Large intestine (tissue), 12 donors: ENCODE measurements at places on chromosomes 2 and 18. TPM values are rescaled to one million over a fixed set of nuclear protein-coding genes. Genes with fewer than 3 reads are reported as not detected.

- H3K4me1 ChIP-seq = no peaks in the 10 kb centered on the region
- H3K36me3 ChIP-seq = no peaks in the 10 kb centered on the region
- no peak overlapping the region for H3K27ac ChIP-seq
- no peak for DNase-seq
- no peak overlapping the region for H3K4me3 ChIP-seq
- no peaks in the 10 kb centered on the region for H3K27me3 ChIP-seq
Measured at GRCh38 chr2:123002660-123003248, 1022.3 kb upstream of the CNTNAP5 start.

RTP5 gene
- polyA plus RNA-seq = 0.07 TPM

CAPN14 gene
- polyA plus RNA-seq = 0.13 TPM

DNA sequence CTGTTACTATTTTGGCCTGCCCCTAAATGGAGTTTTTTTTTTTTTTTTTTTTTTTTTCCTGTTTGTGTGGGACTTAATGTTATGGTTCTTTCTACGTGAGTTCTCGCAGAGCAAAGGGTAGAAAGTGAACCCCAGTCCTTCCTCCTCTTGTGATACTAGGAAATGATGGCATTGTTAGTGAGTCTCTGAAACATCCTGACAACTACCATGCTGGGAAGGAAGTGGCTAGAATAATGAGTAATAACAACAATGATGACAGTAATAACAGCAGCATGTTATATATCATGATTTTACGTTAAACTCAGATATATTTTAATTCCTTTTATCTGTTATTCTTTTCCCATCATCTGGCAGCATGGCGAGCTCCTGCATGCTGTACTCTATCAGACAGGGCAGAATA lies 216.2 kb upstream of the LINC00305 start:
- H3K27ac ChIP-seq = no peak overlapping the region
- H3K27me3 ChIP-seq = no peaks in the 10 kb centered on the region
- no peaks in the 10 kb centered on the region for H3K36me3 ChIP-seq
- H3K4me3 ChIP-seq = no peak overlapping the region

CXCR1 gene
- polyA plus RNA-seq = 0.01 TPM

DNA sequence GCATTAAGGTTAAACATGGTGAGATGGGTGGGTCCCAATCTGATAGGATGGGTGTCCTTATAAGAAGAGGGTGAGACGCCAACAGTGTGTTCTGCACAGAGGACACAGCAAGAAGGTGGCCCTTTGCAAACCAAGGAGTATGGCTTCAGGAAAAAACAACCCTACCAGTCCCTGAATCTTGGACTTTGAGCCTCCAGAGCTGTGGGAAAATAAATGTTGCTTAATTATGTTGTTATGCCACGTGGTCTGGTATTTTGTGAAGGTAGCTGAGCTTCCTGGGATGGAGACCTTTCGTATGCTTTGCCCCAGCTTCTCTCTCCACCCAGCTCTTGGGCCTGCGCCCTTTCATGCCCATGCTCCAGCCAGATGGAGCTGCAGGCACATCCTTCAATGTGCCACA lies 114.2 kb upstream of the EPC2 start:
- no peak overlapping the region for H3K27ac ChIP-seq
- H3K27me3 ChIP-seq = no peaks in the 10 kb centered on the region
- DNase-seq = peak; percentile 39
- no peaks in the 10 kb centered on the region for H3K36me3 ChIP-seq
- no peaks in the 10 kb centered on the region for H3K4me1 ChIP-seq

SP140 gene
- polyA plus RNA-seq = 2.2 TPM

RTKN gene
- polyA plus RNA-seq = 105 TPM

DNA sequence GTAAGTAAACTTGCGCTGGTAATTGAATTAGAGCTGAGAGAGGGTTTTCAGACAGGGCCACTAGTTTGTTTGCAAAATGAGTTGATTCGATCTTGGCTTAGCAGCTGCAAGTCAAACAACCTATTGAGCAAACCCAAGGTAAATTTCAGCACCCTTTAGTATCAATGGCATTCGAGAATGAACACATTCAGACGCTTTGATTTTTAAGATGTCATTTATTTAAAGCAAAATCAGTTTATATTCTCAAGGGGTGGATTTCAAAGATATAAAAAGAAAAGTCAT lies 44.2 kb downstream of the TGIF1 start:
- no peaks in the 10 kb centered on the region for H3K36me3 ChIP-seq
- H3K4me3 ChIP-seq = no peak overlapping the region
- no peak for DNase-seq
- peaks cover 6% of the 10 kb centered on the region for H3K4me1 ChIP-seq
- no peak overlapping the region for H3K27ac ChIP-seq

DNA sequence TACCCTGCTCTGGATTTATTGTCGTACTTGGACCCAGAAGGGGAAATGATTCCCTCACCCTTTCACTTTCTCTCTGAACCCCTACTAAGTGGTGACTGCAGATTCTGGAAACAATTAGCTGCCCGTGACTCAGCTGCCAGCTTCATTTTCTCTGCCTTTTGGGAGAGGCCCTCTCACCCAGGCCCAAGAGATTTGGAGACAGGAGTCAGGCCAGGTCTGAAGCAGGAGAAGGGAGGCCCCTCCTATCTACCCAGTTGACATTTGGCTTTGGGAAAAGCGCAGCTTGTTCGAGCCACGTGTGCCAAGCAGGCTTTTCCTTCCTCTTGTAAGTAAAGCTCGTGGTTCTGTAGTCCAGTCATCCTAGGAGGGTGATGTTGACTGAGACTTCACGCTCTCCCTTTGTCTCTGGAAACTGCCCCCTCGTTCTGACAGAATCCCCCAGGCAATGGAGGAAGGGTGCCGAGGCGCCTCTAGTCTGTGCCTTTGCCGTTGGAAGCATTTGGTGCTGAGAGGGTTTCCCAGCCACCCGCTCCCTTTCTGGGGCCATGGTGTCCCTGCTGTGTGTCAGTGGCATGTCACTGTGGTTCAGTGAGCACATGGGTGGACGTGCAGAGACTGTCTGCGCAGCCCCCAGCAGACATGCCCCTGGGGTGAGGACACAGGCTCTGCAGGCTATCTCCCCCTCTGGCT lies 8.6 kb downstream of the OXER1 start:
- no peak for DNase-seq
- no peaks in the 10 kb centered on the region for H3K4me1 ChIP-seq
- H3K27ac ChIP-seq = no peak overlapping the region
- H3K27me3 ChIP-seq = no peaks in the 10 kb centered on the region
- peaks cover 21% of the 10 kb centered on the region for H3K36me3 ChIP-seq

DNA sequence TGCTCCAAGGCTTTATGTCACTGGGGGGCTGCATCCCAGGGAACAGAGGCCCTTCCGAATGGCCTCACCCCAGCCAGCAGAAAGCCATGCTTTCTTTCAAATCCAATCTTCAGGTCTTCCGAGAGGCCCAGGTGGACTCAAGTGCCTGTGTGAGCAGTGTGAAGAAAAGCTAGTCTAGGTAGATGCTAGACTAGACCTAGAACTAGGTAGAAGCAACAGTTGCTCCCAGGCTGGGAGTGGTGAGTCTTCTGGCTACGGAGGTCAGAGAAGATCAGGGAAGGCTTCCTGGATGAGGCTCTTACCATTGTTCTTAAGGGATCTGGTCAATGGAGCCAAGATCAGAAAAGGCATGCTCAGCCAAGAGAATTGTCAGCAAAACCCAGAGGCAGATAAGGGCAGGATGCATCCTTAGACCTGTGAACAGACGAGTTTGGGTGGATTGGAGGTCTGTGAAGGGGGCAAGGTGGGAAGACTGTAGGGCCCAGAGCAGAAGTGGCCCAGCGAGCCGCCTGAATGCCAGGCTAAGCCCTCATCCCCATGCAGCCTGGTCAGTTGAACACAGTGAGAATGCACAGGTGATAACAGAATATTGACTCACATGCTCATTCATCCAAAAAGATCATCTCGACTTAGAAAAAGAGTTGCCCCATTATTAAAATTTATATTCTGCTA lies 110.8 kb downstream of the SMAD7 start:
- DNase-seq = no peak
- no peak overlapping the region for H3K27ac ChIP-seq

ALK gene
- 1.5 TPM for polyA plus RNA-seq

MAPK4 gene
- polyA plus RNA-seq = 1.5 TPM

- DNase-seq = no peak
- H3K27ac ChIP-seq = no peak overlapping the region
- no peaks in the 10 kb centered on the region for H3K4me1 ChIP-seq
- H3K36me3 ChIP-seq = no peaks in the 10 kb centered on the region
- no peak overlapping the region for H3K4me3 ChIP-seq
Measured at GRCh38 chr18:59663096-59663495, 34.1 kb downstream of the CCBE1 start.

GRCh38 chr18:58958628-58959027 lies 94.0 kb downstream of the ZNF532 start:
- DNase-seq = peak; percentile 31
- H3K27me3 ChIP-seq = no peaks in the 10 kb centered on the region
- H3K36me3 ChIP-seq = peaks cover 35% of the 10 kb centered on the region
- no peak overlapping the region for H3K4me3 ChIP-seq
- no peak overlapping the region for H3K27ac ChIP-seq

- peaks cover 34% of the 10 kb centered on the region for H3K27me3 ChIP-seq
- no peak for DNase-seq
- H3K4me3 ChIP-seq = no peak overlapping the region
- no peak overlapping the region for H3K27ac ChIP-seq
Measured at GRCh38 chr2:29117636-29118303, 2.6 kb downstream of the CLIP4 start.

NGEF gene
- polyA plus RNA-seq = 22.9 TPM

GRCh38 chr18:68244786-68245185 lies 470.1 kb downstream of the TMX3 start:
- DNase-seq = no peak
- H3K27ac ChIP-seq = no peak overlapping the region
- H3K27me3 ChIP-seq = no peaks in the 10 kb centered on the region
- H3K36me3 ChIP-seq = no peaks in the 10 kb centered on the region
- no peak overlapping the region for H3K4me3 ChIP-seq

DNA sequence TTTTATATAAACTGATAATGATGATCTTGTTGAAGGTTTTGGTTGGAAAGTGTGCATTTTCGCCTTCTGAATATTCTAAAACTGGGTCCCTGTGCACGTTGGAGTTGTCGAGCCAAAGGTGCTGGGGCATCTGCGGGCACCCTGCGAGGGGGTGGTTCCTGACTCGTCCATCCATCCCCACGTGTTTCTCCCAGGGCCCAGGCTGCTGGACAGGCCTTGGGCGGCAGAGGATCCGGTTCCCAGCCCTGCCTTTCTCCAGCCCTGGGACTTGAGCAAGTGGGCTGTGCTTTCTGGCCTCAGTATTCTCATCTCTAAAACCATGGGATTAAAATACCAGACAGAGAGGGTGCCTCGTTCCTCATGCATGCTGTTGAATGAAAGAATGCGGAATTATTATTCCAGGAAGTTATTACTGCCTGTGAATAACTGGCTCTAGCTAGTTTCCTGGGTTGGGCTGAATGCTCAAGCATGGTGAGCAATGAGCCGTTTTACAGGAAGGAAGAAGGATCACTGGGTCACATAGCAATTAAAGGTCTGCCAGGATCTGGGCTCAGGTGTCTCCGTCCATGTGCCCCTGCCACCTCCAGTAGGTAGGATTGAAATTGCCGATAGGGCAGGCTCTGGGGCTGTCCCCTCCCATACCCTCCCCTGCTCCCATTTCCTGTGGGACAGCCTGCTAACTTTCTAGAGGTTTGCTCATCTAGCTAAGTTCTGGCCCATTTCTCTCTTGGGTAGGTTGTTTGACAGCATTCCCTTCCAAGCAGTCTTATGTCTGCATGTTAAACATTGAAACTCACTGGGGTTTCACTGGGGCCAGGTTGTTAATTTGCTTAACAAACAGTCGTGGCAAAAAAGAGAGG lies 77.2 kb upstream of the HS6ST1 start:
- DNase-seq = no peak
- H3K27me3 ChIP-seq = no peaks in the 10 kb centered on the region
- no peaks in the 10 kb centered on the region for H3K36me3 ChIP-seq
- H3K4me1 ChIP-seq = no peaks in the 10 kb centered on the region
- H3K27ac ChIP-seq = no peak overlapping the region

- peaks cover 40% of the 10 kb centered on the region for H3K36me3 ChIP-seq
- H3K4me3 ChIP-seq = peak overlapping the region; percentile 72
- DNase-seq = peak; percentile 64
- H3K27ac ChIP-seq = peak overlapping the region; percentile 87
- no peaks in the 10 kb centered on the region for H3K27me3 ChIP-seq
- H3K4me1 ChIP-seq = peaks cover 34% of the 10 kb centered on the region
Measured at GRCh38 chr18:48949050-48949605, 1.6 kb downstream of the SMAD7 start.

IL1B gene
- 3.9 TPM for polyA plus RNA-seq

SCTR gene
- polyA plus RNA-seq = 62.9 TPM

DNA sequence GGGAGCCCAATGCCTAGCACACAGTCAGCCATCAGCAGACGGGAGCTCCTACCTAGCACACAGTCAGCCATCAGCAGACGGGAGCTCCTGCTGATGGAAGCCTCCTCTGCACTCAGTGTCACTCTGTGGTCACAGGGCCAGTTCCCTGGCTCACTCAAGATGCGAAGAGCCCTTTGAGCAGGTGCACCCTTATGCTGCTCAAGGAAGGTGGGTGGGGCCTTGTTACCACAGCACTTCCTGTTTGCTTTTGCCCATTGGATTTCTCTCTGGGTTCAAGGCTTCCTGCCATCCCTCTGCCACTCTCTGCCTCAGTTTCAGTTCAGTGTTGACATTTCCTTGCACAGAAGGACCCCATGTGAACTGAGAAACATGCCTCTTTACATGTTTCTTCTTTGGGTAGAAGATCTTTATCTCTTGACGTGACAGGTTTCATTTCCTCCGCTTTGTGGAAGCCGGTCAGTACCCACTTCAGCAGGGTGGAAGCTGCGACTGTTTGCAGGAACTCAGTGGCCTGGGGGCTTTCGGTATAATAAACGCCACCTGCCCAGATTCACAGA lies 11.6 kb downstream of the TRIB2 start:
- peaks cover 40% of the 10 kb centered on the region for H3K36me3 ChIP-seq
- no peaks in the 10 kb centered on the region for H3K27me3 ChIP-seq
- no peak overlapping the region for H3K4me3 ChIP-seq
- no peak overlapping the region for H3K27ac ChIP-seq
- H3K4me1 ChIP-seq = peaks cover 5% of the 10 kb centered on the region
- DNase-seq = no peak

DNA sequence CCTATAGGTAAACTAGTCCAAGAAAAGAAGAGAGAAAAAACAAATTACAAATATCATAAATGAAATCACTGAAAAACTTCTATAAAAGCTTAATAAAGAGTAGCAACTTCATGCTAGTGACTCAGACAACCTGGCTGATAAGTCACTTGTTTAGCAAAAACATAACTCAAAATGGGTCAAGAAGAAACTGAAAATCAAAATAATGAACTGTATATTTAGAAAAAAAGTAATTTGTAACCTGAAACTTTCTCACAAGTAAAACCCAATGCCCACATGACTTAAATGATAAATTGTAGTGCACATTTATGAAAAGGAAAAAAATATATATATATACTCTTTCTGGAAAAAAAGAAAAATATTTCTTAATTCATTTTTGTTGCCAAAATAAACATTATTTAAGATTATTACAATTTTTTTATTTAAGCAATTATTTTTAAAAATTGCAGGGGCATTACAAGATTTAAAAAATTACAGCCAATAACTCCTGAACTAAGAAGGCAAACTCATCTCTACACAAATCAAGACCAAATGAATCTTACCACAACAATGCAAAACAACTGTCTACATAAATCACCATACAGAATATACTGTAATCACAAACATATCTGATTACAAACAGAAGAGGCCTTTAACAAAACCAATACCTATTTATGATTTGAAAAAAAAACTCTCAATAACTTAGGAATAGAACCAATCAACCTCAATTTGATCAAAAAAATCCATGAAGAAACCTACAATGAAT lies 406.3 kb downstream of the CDH7 start:
- no peaks in the 10 kb centered on the region for H3K36me3 ChIP-seq
- H3K4me3 ChIP-seq = no peak overlapping the region
- DNase-seq = no peak
- no peaks in the 10 kb centered on the region for H3K4me1 ChIP-seq
- no peak overlapping the region for H3K27ac ChIP-seq
- no peaks in the 10 kb centered on the region for H3K27me3 ChIP-seq
